ENCODE measurements at places on chromosomes 4 and X. TPM values are rescaled to one million over a fixed set of nuclear protein-coding genes. Genes with fewer than 3 reads are reported as not detected.

DNA sequence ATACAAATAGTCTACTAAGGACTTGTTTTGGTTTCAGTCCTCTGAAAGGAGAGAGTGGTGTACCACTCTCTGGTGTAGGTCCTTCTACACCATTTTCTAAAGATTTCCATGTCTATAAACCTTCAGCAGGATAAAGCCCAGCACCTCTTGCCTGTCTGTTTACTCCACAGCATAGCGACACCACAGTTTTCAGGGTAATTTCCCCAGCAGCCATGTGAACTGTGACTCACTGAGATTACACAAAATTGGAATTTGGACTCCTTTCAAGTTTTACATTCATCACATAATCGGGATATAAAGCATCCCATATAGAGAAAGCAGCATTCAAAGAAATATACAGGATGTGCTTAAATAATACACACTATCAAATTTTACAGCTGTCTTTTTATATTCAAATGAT lies 229.6 kb downstream of the PRDM5 start:
- no peaks in the 10 kb centered on the region for H3K27me3 ChIP-seq
- H3K4me3 ChIP-seq, result no peak overlapping the region
- DNase-seq, result no peak
- H3K27ac ChIP-seq, result no peak overlapping the region
- no peaks in the 10 kb centered on the region for H3K4me1 ChIP-seq

GRCh38 chr4:126513596-126513995 lies 1119.2 kb upstream of the INTU start:
- H3K4me1 ChIP-seq, result no peaks in the 10 kb centered on the region
- no peak for DNase-seq
- H3K27me3 ChIP-seq, result no peaks in the 10 kb centered on the region
- H3K4me3 ChIP-seq, result no peak overlapping the region
- no peak overlapping the region for H3K27ac ChIP-seq
- H3K36me3 ChIP-seq, result no peaks in the 10 kb centered on the region

DNA sequence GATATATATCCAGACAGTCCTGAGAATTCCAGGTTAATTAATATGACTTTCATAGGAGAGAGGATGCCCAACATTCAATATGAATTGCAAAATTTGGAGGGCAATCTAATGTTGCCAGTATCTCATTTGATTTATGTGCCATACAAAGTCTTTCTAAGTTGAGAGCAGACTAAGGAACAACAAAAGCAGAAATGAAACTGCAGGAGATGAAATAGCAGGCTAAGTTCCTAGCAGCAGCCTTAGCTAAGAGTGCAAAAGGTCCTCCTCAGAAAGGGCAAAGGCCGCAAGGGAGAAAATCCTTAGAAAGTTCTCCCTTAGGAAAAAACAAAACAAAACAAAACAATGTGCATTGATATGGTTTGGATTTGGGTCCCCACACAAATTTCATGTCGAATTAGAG lies 602.9 kb upstream of the HTR2C start:
- H3K4me3 ChIP-seq, result no peak overlapping the region
- no peaks in the 10 kb centered on the region for H3K36me3 ChIP-seq
- H3K27ac ChIP-seq, result no peak overlapping the region

DNA sequence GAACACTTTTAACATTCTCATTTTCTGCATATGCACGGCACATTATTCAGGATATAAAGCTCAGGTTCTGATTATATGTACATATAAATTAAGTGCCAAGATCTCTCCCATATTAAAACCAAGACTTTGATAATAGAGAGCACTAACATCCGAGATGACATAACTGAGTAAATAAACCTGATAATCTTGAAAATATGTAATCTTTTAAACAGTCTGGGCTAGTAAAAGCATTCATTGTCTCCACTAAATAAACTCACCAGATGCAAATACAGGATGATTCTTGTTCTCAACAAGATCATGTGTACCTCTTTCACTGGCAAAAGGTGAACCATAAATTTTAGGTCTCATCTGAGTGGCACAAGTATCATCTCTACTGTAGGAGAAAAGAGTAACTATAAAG lies 942.2 kb downstream of the TRAM1L1 start:
- DNase-seq, result no peak
- no peaks in the 10 kb centered on the region for H3K36me3 ChIP-seq
- no peaks in the 10 kb centered on the region for H3K27me3 ChIP-seq
- H3K27ac ChIP-seq, result no peak overlapping the region
- H3K4me3 ChIP-seq, result no peak overlapping the region

DNA sequence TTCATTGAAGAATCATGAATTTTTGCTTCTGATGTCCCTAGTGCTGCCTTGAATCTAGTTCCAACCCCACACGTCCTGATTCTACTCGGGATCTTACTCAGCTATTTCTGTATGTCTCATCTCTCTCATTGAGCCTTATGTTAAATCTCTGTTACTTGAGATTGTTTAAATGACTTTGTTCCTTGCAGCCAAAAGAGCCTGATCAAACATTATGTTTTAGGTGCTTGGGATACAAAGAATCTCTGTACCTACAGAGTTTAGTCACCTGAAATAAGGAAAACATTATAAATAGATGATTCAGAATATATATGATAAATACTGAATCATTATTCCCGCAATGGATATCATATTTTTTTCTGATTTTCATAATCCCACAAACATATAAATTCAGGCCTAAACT lies 13.7 kb upstream of the ANKRD50 start:
- no peak for DNase-seq
- H3K4me1 ChIP-seq, result no peaks in the 10 kb centered on the region
- H3K36me3 ChIP-seq, result no peaks in the 10 kb centered on the region
- H3K27ac ChIP-seq, result no peak overlapping the region
- peaks cover 4% of the 10 kb centered on the region for H3K27me3 ChIP-seq

DNA sequence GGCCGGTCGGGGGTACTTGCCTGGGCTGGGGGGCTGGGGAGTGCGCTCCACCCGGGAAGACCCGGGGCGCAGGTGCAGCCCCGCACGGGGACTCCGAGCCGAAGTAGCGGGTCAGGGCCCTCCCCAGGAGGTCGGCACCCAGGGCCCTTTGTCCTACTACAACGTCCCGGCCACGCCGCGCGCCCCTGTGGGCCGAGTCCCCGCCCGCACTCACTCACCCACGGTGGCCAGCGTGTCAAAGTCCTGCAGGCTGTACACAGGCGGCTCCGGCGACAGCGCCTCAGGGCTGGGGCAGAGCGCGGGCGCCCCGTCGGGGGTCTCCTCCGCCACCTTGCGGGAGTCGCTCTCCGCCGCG lies 602 bp downstream of the PRKX start:
- peaks cover 27% of the 10 kb centered on the region for H3K4me1 ChIP-seq
- H3K27me3 ChIP-seq, result no peaks in the 10 kb centered on the region
- peaks cover 10% of the 10 kb centered on the region for H3K36me3 ChIP-seq
- DNase-seq, result no peak

The PTPN13 gene
- 2.1 TPM for total RNA-seq

The CAMK2D gene
- total RNA-seq, result 59.6 TPM
